ENCODE measurements at places on chromosomes 11 and 22. TPM values are rescaled to one million over a fixed set of nuclear protein-coding genes. Genes with fewer than 3 reads are reported as not detected.
A peak's percentile ranks its signal among the peaks of the same experiment; 100 is the strongest.

DNA sequence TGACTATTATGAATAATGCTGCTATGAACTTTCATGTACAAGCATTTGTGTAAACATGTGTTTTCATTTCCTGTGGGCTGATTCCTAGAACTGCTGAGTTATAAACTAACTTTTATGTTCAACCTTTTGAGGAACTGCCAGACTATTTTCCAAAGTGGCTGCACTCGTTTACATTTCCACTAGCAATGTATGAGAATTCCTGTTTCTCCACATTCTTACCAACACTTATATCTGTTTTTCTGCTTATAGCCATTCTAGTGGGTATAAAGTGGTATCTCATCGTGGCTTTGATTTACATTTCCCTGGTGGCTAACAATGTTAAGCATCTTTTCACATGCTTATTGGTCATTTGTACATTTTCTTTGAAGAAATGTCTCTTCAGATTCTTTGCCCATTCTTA, 35.2 kb upstream of the SCUBE2 start:
- DNase-seq: no peak

GRCh38 chr11:75644946-75645345, 23.9 kb downstream of the MAP6 start:
- DNase-seq: no peak

- no peak for DNase-seq
Observed at GRCh38 chr22:45823336-45823735, 151.7 kb downstream of the ATXN10 start.

- DNase-seq: no peak
Observed at GRCh38 chr11:72202571-72202970, 10.6 kb downstream of the FOLR1 start.

DNA sequence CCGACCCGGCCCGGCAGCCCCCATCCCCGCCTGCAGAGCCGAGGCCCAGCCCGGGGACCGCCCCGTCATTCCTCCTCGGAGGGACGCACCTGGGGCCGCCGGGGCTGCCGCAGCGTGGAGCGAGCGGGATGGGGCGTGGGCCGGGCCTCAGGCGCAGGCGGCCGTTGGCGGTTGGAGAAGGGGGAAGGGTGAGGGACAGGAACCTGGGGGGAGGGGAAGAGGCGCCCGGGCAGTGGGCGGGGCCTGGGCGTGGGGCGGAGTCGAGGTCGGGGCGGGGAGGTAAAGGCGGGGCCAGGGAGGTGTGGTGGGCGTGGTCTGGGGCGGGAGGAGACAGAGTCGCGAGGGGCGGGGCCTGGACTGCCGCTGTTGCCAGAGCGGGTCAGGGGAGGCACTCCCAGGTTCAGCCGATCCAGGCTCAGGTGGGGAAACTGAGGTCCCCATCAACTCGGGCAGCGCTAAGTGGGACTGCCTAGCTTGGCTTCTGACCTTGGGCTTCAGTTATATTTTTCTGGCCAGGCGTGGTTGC, at the start of gene TESMIN:
TESMIN (minus strand) TSS at position 190 of the 526 bp plus-strand sequence. CDS start 860 bp downstream, outside the sequence.
- DNase-seq: peak; percentile 46

GRCh38 chr11:1574238-1574932, 2.3 kb upstream of the DUSP8 start:
- DNase-seq: peak; percentile 23

DNA sequence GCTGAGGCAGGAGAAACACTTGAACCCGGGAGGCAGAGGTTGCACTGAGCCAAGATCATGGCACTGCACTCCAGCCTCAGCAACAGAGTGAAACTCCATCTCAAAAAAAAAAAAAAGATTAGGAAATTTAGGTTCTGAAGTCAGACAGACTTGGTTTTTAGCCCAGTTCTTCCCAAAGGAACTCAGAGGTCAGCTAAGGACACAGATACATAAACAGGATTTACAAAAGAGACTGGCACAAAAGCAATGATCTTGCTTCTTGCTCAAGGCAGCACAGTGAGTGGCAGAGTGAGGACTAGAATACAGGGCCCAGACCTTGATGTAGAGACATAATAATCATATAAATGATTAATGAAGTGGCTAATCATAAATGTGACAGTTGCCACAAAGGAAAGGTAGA, 25.4 kb upstream of the RRAS2 start:
- DNase-seq: peak; percentile 81

DNA sequence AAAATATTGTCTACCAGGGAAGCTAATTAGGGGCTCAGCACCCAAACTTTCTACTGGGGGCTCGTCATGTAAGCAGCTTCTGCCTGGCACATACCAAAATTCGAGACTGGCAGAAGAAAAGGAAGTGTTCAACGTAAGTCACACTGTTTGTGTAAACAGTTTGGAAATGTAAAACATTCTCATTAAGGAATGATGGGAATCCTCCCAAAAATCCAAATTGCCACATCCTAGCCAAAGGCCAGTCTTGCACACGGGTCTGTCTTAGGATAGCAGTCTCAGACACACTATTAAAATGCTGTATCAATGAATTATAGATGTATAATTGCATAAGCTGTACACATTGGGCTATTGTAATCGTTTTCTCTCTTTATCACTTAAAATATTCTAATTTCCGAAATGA, 28.9 kb downstream of the CUL5 start:
- peak; percentile 55 for DNase-seq

DNA sequence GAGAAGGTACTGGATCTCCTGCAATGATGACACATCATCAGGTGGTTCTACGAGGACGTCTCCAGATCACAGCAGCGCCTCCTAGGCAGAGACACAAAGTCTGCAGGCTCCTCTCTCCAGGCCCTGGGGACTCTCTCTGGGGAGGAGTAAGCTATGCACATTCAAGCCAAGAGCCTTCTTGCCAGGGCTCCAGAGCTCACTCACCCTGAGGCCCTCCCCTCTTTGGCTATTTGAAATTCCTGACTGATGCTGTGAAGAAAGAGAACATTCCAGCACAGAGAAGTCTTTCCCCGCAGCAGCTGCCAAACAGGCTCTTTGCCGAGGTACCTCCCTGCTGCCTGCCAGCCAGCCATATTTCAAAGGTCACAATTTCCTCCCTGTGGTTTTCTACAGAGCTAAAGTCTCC, 204.9 kb downstream of the CSNK2A3 start:
- peak; percentile 74 for DNase-seq

DNA sequence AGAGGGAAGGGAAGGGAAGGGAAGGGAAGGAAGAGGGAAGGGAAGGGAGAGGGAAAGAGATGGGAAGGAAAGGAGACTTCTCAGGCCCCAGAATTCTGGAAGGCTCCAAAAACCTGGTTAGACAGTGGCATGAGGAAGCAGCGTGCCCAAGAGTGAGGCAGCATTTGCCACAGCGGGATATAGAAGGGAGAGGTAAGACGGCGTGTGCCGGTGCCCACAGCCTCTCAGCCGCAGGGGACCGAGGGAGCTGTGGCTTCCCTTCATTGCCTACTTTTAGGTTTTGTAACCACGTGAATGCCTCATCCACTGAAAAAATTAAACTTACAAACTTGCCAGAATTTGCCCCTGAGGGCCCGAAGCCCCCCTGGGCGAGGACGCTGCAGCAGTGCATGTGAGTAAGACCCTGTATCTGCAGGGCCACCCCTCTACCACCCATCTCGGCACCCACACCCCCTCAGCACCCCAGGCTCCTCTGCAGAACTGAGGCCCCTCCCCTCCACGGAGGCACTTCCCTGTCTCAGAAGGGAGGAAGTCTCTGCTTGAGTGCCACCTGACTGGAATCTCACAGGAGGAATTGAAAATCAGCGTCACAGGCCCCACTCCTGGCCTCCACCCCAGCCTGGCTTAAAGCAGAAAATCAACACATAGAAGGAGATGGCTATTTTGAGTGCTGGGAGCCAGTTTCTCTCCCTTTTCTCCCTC, 58.1 kb downstream of the LINC01488 start:
- no peak for DNase-seq

GRCh38 chr11:69671734-69672465, 3.3 kb downstream of the LTO1 start:
- no peak for DNase-seq

DNA sequence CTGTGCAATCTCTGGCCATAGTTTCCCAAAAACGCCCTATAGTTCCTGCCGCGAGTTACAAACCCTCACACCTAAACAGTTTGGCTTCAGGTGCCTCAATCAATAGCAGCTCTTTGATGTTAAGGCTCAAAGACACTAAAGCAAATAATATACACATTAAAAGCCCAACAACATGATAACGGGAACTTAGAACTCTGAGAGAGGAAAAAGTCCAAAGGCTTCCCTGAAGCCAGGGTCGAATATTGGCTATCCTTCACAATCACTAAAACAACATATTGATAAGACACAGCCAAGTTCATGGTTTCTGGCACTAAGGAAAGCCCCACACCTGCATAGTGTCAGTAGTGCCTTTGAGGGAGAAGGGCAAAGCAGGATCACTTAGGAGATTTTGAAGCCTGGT, 54.9 kb downstream of the NTM start:
- DNase-seq: no peak

DNA sequence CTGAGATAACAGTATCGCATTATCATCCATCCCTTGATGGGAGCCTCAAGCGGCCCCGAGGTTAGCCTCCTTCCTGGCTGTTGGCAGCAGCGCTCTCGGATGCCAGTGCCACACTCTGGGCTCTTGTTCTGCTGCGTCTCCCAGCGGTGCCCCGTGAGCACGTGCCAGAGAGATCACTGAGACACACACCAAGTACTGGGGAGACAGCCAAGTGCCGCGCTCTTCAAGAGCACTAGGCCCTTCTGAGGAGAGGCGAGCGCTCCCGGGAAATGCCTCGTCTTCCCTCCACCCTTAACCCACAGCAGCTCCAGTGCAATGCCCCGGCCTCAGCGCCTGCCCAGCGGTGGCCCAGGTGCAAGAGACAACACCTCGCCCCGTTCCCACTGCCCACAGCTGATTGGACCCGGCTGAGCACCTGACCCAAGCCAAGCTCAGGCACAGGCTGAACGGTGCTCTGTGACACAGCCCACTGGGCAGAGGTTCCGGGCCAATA, 248.3 kb upstream of the NARS2 start:
- no peak for DNase-seq

DNA sequence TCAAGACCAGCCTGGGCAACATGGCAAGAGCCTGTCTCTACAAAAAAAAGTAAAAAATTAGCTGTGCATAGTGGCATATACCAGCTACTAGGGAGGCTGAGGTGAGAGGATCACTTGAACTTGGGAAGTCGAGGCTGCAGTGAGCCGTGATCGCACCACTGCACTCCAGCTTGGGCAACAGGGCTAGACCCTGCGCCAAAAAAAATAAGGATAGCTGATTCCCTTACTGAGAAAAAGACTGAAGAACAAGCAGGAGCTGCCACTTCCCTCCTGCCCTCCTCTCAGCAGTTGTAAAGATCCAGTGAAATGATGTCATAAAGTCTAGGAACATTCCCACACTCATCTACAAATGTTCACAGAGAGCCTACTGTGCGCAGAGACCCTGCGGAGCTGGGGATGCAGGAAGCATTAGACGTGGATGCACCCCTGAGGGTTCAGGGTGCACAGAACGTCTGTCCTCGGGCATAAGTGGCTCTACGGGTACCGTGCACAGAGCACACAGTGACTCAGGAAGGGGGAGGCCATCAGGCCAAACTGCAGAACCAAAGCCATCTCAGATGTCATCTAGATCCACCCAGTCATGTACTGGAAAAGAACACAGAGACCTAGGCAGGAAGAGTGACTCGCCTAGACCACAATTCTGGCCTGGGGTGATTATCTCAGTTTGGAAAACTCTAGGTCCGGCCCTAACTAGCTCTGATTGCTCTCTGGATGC, 11.7 kb downstream of the SEC14L2 start:
- peak; percentile 65 for DNase-seq

GRCh38 chr22:50546326-50547262, 895 bp downstream of the KLHDC7B start:
- no peak for DNase-seq

The SYT12 gene
- 0.56 TPM for total RNA-seq

The OR8H1 gene
- total RNA-seq: not detected

The IGLL1 gene
- total RNA-seq: not detected

The ZDHHC8 gene
- total RNA-seq: 4.4 TPM

The OR6A2 gene
- 0.72 TPM for total RNA-seq

The SAA1 gene
- total RNA-seq: not detected

The RASSF10 gene
- not detected for total RNA-seq

The KREMEN1 gene
- total RNA-seq: 2.5 TPM
